ENCODE measurements at places on chromosomes 11 and 22.

- no peaks in the 10 kb centered on the region for H3K27me3 ChIP-seq
- no peaks in the 10 kb centered on the region for H3K36me3 ChIP-seq
- H3K4me1 ChIP-seq = no peaks in the 10 kb centered on the region
- no peak for DNase-seq
- H3K4me3 ChIP-seq = no peak overlapping the region
- H3K27ac ChIP-seq = no peak overlapping the region
Observed at GRCh38 chr11:36605221-36606216, 7.5 kb upstream of the RAG2 start.

DNA sequence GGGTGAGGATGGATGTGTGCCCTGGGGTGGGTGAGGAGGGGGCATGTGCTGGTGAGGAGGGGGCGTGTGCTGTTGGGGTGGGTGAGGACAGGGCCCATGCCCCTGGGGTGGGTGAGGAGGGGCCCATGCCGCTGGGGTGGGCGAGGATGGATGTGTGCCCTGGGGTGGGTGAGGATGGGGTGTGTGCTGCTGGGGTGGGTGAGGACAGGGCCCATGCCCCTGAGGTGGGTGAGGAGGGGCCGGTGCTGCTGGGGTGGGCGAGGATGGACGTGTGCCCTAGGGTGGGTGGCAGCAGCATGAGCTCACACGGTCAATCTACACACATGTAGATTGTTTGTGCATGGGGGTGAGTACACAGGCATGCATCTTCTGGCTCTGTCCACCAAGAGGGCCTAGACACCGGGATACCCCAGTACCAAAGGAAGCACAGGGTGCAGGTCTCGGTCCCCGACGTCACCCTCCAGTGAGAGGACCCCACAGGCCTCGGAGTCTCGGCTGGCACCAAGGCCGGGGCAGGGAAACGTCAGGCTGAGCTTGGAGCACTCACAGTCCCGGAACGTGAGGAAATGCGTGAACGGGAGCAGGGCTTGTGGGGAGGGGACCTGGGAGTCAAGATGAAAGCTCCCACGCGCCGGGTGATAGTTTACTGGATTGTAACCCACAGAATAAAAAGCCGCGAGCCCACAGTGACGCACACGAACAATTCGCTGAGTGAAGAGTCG, 37.4 kb upstream of the TOLLIP start:
- no peaks in the 10 kb centered on the region for H3K36me3 ChIP-seq
- H3K4me3 ChIP-seq = no peak overlapping the region
- no peak overlapping the region for H3K27ac ChIP-seq
- no peak for DNase-seq
- H3K4me1 ChIP-seq = no peaks in the 10 kb centered on the region

DNA sequence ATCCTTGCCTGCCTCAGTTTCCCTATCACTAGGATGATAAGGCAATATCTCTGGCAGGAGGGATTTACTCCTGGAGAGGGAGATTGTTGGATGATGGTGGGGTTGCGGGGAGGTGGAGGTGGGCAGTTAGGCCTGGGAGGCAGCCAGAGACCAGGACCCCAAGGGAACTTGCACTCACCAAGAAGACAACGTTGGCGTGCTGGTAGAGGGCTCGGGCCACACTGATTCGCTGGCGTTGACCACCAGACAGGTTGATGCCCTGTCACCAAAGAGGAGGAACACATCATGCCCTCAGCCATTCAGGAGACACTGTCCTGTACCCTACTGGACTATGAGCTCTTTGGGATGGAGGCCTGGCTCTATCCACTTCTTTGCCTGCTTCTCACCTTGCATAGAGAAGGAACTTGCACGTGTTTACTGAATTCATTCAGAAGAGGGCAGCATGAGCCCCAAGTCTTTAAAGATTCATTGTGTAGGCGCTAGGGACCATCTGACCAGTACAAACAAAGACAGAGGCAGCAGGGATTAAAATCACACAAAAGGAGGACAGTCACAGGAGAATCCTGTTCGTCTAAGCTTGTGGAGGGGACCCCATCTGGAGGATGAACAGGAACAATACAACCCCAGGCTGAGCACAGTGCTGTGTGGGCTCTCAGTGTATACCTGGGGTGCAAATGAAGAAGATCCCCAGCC, 24.2 kb upstream of the KCNJ11 start:
- no peaks in the 10 kb centered on the region for H3K36me3 ChIP-seq
- H3K27me3 ChIP-seq = peaks cover 3% of the 10 kb centered on the region
- H3K4me3 ChIP-seq = no peak overlapping the region
- no peaks in the 10 kb centered on the region for H3K4me1 ChIP-seq
- no peak overlapping the region for H3K27ac ChIP-seq
- DNase-seq = no peak

DNA sequence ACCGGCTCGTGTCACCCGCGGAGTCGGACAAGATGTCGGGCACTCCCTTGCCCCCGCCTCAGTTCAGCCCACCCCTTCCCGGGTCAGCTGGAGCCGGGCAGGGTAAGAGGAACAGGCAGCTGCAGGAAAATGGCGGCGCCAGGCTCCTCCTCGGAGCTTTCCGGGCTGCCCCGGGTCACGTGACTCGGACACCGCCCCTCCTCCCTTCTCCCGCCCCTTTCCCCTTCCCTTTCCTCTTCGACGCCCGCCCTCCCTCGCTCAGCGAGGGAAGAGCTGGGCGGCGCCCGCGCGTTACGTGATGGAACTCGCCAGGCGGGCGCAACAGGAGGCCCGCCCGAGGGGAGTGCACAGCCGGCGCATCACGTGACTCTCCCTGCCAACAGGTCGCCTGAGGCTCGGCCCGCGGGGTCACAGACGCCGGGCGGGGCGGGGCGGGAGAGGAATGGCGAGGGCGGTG, at the start of gene PICALM:
Gene PICALM (minus strand): TSS at position 134 of the 457 bp plus-strand sequence. CDS start 304 bp downstream, outside the sequence.
- H3K4me3 ChIP-seq = peak within 1 kb of the TSS; percentile 99
- H3K27ac ChIP-seq = peak within 1 kb of the TSS; percentile 88
- no peaks in the 10 kb centered on the region for H3K36me3 ChIP-seq
- no peaks in the 10 kb centered on the region for H3K27me3 ChIP-seq
- H3K4me1 ChIP-seq = peaks cover 29% of the 10 kb centered on the region

DNA sequence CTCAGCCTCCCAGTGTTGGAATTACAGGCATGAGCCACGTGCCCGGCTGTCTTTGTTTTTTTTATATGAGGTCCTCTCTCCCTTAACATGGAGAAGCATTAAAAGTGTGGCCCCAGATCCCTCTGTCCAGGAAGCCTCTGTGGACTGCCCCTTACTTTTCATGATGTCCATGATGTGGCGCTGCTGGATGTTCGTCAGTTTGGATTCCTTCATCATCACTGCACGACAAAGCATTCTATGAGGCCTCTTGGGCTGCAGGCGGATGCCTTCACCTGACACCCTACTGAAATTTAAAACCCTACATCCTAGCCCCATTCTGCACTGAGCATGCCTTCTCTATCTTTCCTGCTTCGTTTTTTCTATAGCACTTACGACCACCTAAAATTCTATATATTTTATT, 2.1 kb downstream of the C22orf23 start:
- peaks cover 4% of the 10 kb centered on the region for H3K27me3 ChIP-seq
- DNase-seq = no peak
- no peak overlapping the region for H3K27ac ChIP-seq

DNA sequence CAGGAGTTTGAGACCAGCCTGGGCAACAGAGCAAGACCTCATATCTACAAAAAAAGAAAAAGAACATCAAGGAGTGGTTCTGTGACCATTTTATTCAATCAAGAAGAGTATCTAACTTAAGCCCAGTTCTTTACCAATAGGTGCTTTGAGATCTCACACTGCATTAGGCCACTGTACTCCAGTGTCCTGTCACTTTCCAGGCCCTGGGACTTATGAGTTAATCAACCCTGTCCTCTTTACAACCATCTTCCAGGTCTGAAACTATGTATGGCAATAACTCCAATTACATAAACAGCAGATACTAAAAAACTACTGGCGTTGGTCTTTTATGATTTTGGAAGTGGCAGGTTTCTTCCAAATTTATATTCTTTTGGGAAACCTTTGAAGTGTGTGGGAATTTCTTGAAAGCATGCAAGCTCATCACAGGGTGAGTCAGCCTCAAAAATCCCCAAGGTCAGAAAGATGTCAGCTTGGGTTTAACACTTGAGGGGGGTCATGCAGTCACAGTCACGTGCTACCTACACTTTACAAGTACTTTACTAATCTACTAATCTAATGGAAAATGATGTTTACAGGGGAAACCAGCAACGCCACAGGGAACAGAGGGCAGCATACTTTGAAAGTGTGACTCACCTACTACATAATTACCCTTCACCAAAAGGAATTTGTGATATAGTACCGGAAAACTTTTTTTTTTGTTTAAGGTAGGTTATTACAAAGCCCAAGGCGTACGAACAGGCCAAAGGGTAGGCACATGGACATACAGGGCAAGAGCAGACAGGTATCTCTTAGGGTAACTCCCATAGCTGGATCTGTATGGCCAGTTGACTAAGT, 15.6 kb downstream of the PISD start:
- no peak overlapping the region for H3K27ac ChIP-seq
- DNase-seq = no peak
- no peaks in the 10 kb centered on the region for H3K27me3 ChIP-seq
- no peaks in the 10 kb centered on the region for H3K4me1 ChIP-seq

- H3K27me3 ChIP-seq = no peaks in the 10 kb centered on the region
- no peak for DNase-seq
- no peak overlapping the region for H3K27ac ChIP-seq
- H3K4me1 ChIP-seq = peaks cover 13% of the 10 kb centered on the region
- H3K36me3 ChIP-seq = peaks cover 17% of the 10 kb centered on the region
Observed at GRCh38 chr22:50513175-50513574, 5.2 kb downstream of the NCAPH2 start.

- no peak within 1 kb of the TSS for H3K27ac ChIP-seq
- H3K27me3 ChIP-seq = no peaks in the 10 kb centered on the region
- no peaks in the 10 kb centered on the region for H3K36me3 ChIP-seq
- H3K4me1 ChIP-seq = peaks cover 44% of the 10 kb centered on the region
Observed at GRCh38 chr11:63563201-63564055, at the start of gene PLAAT2. Gene PLAAT2, minus strand, starts transcription at chr11:63563379. Its CDS starts 55 bp downstream, at chr11:63563324.

GRCh38 chr11:64724863-64725532, 2.0 kb upstream of the NRXN2 start:
- peaks cover 11% of the 10 kb centered on the region for H3K36me3 ChIP-seq
- no peaks in the 10 kb centered on the region for H3K27me3 ChIP-seq
- H3K4me1 ChIP-seq = peaks cover 7% of the 10 kb centered on the region
- no peak overlapping the region for H3K4me3 ChIP-seq
- DNase-seq = no peak

- no peaks in the 10 kb centered on the region for H3K27me3 ChIP-seq
- no peak for DNase-seq
- H3K27ac ChIP-seq = peak overlapping the region; percentile 38
- peak overlapping the region; percentile 96 for H3K4me3 ChIP-seq
- peaks cover 15% of the 10 kb centered on the region for H3K36me3 ChIP-seq
- peaks cover 47% of the 10 kb centered on the region for H3K4me1 ChIP-seq
Observed at GRCh38 chr11:18324381-18324780, 2.0 kb downstream of the GTF2H1 start.

DNA sequence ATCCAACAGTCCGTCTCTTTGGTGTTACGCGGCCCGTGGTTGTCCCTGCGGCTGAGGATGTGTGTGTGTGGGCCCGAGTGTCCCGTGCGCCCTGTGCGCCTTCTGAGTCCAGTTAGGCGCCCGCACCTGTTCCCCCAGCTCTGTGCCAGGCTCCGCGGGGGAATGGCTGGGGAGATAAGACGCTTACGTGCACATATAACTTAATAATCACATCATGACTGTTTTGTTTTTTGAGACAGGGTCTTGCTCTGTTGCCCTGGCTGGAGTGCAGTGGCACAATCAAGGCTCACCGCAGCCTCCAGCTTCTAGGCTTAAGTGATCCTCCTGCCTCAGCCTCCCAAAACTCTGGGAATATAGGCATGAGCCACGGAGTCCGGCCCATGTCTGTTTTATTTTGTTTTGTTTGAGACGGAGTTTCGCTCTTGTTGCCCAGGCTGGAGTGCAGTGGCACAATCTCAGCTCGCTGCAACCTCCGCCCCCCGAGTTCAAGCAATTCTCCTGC, 817 bp downstream of the ARL2 start:
- no peaks in the 10 kb centered on the region for H3K27me3 ChIP-seq
- H3K27ac ChIP-seq = peak overlapping the region; percentile 95
- peaks cover 3% of the 10 kb centered on the region for H3K36me3 ChIP-seq
- no peak for DNase-seq

DNA sequence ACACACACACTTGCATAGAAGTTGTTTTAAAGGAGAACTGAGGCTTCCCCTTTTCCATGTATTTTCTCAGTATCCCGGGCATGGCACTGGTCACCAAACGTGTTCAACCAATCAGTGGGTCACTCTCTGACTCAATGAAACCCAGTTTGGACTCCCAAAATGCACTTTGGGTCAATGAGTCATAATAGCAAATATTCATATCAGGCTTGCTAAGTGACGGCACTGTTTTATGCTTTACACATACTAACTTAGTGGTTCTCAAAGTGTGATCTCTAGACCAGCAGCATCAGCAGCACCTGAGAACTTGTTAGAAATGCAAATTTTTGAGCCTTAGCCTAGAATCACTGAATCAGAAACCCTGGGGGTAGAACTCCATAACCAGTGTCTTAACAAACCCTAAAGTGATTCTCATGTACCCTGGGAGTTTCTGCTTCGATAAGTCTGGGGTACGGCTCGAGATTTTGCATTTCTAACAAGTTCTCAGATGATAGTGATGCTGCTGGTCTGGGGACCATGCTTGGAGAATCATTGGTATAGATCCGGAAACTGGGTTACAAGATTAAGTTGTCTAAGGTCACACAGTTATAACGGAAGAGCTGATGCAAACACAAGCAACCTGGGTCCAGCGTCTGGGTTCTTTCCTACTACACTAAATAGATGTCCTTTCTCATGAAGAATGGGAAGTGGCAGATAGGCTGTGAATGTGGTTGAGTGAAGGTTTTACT, 35.6 kb downstream of the ETS1 start:
- peaks cover 65% of the 10 kb centered on the region for H3K4me1 ChIP-seq
- peak; percentile 69 for DNase-seq
- peak overlapping the region; percentile 67 for H3K4me3 ChIP-seq
- H3K36me3 ChIP-seq = no peaks in the 10 kb centered on the region

- H3K4me1 ChIP-seq = peaks cover 24% of the 10 kb centered on the region
- H3K27me3 ChIP-seq = peaks cover 2% of the 10 kb centered on the region
- H3K36me3 ChIP-seq = no peaks in the 10 kb centered on the region
- H3K27ac ChIP-seq = no peak overlapping the region
- H3K4me3 ChIP-seq = peak overlapping the region; percentile 83
- DNase-seq = no peak
Observed at GRCh38 chr11:9263840-9264315, 1.3 kb downstream of the DENND5A start.

GRCh38 chr11:35748644-35749043, 86.1 kb downstream of the TRIM44 start:
- no peak overlapping the region for H3K4me3 ChIP-seq
- H3K27me3 ChIP-seq = no peaks in the 10 kb centered on the region
- no peak for DNase-seq
- H3K36me3 ChIP-seq = no peaks in the 10 kb centered on the region

GRCh38 chr11:120956710-120957495, 67.0 kb upstream of the TBCEL start:
- DNase-seq = peak; percentile 39
- H3K4me3 ChIP-seq = no peak overlapping the region
- H3K36me3 ChIP-seq = no peaks in the 10 kb centered on the region

DNA sequence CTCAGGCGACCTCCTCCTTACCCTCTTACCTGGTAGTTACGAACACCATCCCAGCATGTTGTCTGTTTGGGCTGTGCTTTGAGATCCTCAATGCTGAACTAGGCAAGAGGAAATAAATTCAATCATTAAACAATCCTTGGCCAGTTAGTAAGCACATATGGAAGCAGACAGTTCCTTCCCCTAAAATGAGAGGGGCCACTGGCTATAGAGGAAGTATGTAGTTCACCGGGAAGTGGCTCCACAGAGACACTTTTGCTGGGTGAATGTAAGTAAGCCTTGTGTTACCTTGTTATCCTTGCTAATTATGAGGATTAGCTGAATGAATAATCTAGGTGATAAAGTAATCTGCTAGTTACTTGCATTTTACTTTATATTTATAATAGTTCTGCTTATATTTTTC, 2.9 kb downstream of the THYN1 start:
- no peaks in the 10 kb centered on the region for H3K27me3 ChIP-seq
- no peak for DNase-seq
- H3K36me3 ChIP-seq = peaks cover 56% of the 10 kb centered on the region
- no peak overlapping the region for H3K27ac ChIP-seq

Data from CD4-positive, CD25-positive, alpha-beta regulatory T cell (primary cell).